ENCODE measurements at places on chromosomes 12 and 14.

DNA sequence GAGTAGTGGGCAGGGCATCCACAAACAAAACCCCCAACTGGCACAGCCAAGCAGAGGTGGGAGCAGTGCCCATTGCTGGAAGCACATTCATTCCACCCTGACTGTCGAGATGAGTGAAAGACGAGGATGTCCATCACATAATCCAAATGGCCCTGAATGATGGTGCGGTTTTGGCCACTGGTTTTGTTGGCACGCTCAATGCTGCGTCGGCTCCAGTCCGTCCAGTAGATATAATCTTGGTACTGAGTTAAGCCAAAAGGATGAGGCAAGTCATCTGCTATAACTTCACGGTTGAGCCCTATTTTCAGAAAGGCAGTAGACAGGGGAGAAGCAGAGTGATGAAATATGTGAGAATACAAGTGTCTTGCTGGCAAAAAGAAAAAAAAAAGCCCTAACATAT is 88.1 kb downstream of the BCL2L14 start:
- DNase-seq: no peak

DNA sequence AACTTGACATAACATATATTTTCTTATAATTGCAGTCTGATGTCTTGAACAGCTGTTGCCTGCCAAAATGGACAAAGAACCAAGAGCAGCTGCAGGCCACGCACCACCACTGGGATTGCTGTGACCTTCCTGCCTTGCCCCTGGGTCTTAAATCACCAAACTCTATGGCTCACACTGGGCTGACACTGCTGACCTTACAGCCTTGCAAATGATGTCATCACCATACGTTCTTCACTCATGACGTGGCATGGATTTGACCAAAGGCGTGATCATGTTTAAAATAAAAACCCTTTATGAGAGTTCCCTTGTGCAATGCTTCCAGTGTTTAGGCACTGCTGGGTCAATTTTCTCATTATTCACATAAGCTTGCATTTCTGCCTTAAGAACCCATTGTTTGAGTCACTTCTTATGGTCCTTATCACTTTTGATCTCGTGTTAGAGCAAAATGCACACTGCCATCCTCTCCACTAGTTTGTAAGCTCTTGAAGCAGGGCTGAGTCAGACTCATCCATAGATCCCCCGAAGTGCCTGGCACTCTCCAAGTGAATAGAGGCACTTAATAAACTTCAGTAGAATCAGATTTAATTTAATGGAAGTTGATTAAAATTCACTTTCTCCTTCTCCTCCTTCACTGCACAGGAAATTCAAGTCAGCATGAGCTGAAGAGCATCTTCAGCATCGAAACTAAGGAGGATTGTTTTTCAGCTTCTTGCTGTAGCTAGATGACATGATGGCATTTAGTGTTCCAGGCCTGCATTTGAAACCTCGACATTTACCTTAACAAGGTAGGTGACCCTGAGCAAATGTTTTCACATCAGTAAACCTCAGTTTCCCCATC is 132.4 kb upstream of the PZP start:
- no peak for DNase-seq

GRCh38 chr14:38158468-38158867 is 49.2 kb upstream of the SSTR1 start:
- no peak for DNase-seq

GRCh38 chr14:77478796-77479195 is 19.8 kb downstream of the ISM2 start:
- DNase-seq: no peak

GRCh38 chr12:27237790-27238771 is 6.0 kb upstream of the STK38L start:
- DNase-seq: no peak

Measured in NT2/D1 (cell line).